ENCODE measurements at places on chromosomes 2 and 18.

- DNase-seq: no peak
Observed at GRCh38 chr2:156719036-156719435, 282.9 kb downstream of the GPD2 start.

DNA sequence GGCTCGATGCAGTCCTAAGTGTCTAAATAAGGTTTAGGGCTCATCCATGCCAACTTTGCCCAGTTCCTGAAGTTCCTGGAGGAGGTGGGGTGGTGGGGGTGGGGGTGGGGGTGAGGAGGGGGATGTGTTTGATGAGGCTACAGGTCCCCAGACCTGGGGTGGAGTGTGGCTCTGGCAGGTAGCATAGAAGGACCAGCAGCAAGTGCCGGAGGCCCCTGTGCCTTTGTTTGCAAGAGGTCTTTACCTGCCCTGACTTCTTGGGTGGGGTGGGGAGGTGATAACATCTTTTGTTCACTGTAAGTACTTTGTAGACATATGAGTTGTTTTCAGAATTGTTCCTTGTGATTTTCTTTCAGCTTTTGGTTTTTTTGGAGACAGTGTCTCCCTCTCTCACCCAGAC is 10.0 kb downstream of the SH3BP4 start:
- DNase-seq: no peak

DNA sequence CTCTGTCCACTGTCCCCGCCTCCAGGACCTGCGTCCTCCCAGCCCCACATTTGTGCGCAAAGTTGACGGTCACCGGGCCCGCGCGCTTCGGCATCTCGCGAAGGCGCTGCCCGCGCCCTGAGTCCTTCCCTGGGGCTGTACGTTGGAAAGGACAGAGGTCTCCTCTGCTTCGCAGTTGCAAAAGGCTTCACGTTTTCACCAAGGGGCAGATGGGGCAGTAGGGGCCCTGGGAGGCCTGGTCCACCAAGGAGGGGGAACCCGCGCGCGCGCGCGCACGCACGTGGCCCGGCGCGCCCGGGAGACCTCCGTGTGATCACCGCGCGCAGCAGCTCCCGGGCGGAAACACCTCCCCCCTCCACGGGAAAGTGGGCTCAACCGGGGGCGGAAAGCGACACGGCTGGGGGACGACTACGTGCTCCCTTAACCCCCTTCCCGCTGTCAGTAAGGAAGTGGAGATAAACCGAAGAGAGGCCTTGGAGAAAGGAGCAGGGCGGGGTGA is 21.9 kb downstream of the TEX44 start:
- no peak for DNase-seq

GRCh38 chr2:7043690-7044089 is 126.5 kb downstream of the RNF144A start:
- DNase-seq: no peak

GRCh38 chr2:220226076-220226475 is 598.6 kb downstream of the SLC4A3 start:
- no peak for DNase-seq

GRCh38 chr2:129056309-129056958 is 737.8 kb upstream of the HS6ST1 start:
- no peak for DNase-seq

- DNase-seq: peak; percentile 55
Observed at GRCh38 chr18:57624988-57625387, 3.4 kb upstream of the NARS1 start.

DNA sequence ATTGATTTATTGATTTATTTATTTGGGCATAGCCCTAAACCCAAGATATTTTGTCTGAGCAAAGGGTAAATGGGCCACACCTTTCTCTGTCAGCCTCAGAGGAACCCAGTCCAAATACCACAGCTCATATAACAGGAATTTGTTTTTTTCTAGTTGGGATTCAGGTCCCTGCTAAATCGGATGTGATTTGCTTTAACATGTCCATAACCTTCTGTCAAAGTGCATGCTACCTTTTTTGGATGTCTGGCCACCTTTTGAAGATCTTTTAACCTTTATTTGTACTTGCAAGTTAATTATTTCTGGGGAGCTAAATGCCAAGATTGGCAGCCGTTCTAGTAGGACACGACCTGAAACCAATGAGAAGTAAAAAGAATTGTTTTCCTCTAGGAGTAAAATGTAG is 303.2 kb upstream of the UBE2E3 start:
- no peak for DNase-seq

GRCh38 chr2:38293152-38293865 is 83.8 kb downstream of the ATL2 start:
- DNase-seq: no peak

GRCh38 chr2:18149660-18150246 is 271.3 kb downstream of the KCNS3 start:
- no peak for DNase-seq

- no peak for DNase-seq
Observed at GRCh38 chr2:12479065-12479601, 237.6 kb upstream of the TRIB2 start.

- DNase-seq: no peak
Observed at GRCh38 chr2:64630752-64631151, 23.0 kb downstream of the SERTAD2 start.

- no peak for DNase-seq
Observed at GRCh38 chr2:160076241-160076640, 13.8 kb upstream of the PLA2R1 start.

DNA sequence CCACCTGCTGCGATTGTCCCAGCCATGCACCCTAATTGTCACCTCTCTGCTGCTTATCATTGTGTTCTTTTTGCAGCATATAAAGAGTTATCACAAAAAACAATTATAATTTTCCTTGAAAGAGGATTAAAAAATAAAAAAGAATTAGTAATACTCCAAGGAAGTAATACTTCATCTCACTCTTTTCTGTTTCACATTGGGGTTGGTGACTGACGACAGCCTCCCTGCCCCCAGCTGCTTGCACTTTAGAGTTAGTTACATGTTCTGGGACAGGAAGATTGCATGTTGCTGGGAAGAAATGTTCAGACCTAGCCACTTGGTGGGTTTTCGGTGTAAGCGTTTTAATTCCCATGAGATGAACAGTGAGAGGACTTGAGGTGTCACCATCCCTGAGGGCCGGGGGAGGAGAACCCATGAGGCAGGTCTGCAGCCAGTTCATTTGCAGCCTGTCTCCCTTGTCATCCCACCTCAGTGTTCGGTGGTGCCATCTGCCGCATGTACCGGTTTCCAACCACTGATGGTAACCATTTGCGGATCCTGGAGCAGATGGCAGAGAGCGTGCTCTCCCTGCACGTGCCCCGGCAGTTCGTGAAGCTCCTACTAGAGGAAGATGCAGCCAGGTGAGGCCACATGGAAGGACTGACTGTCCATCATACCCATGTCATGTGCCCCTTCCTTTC is 69.1 kb downstream of the COA5 start:
- no peak for DNase-seq

- DNase-seq: peak; percentile 16
Observed at GRCh38 chr2:54672590-54673456, 50.6 kb upstream of the EML6 start.

DNA sequence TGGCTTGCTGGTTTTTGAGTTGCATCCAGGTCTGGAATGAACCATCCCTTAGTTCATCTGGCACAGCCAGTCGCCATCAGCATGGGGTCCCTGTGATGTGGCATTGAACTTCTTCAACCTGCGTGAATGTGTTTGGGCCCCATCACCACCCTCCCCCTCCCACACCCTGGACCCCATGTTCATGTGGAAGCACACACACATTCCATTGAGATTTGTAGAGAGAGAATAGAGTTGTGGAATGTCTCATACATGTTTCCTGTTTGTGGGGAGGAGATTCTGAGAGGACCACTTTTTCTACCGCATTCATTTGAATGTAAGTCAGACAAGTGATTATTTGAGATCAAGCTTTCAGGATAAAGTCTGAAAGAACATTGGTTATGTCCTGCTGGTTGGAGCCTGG is 117.6 kb upstream of the EML6 start:
- no peak for DNase-seq

DNA sequence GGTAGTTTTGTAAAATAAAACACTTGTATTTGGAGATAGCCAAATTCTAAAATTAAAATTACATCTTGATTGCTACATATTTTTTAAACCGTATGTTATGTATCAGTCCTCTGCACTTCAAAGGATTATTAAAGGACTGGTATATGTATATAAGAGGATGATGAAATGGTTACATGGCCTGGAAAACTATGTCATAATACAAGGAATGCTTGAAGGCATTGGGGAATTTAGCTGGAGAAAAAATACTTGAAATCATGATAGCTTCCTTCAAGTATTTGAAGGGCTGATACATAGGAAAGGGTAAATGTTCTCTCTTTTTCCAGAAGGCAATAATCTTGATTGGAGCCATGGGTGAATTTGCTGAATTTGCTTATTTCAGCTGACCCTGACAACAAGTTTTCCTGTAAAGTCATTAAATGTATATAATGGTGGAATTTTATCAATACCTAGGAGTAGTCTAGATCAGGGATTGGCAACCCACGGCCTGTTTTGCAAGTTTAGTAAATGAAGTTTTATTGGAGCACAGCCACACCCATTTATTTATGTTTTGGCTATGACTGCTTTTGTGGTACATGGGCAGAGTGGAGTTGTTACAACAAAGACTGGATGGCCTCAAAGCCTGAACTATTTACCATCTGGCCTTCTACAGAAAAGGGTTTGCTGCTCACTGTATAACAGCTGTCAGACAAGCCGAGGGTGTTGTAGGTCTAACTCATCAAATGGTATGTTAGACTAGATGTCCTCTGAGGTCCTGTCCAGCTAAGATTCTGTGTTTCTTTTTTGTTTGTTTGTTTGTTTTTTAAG is 34.4 kb downstream of the ACYP2 start:
- no peak for DNase-seq

- DNase-seq: no peak
Observed at GRCh38 chr2:241842620-241843211, 16.0 kb downstream of the PDCD1 start.

DNA sequence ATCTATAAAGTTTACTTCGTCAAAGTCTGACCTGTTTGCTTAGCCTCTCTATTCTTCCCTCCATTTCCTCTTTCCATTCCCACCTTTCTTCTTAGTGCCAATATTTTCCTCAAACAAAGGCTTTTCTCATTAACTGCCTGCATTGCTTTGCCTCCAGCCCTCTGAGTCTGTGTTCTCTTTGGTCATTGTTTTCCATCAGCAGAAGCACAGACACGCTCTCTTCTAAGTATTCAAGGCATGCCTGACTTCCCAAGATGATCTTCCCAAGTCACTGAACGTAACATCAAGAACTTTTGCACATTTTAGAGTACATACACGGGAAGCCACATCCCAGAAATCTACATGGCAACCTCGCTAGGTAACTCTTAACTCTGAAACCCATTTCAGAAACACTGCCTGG is 32.6 kb upstream of the ANXA4 start:
- no peak for DNase-seq

- no peak for DNase-seq
Observed at GRCh38 chr18:48742706-48743475, 204.1 kb downstream of the CTIF start.

DNA sequence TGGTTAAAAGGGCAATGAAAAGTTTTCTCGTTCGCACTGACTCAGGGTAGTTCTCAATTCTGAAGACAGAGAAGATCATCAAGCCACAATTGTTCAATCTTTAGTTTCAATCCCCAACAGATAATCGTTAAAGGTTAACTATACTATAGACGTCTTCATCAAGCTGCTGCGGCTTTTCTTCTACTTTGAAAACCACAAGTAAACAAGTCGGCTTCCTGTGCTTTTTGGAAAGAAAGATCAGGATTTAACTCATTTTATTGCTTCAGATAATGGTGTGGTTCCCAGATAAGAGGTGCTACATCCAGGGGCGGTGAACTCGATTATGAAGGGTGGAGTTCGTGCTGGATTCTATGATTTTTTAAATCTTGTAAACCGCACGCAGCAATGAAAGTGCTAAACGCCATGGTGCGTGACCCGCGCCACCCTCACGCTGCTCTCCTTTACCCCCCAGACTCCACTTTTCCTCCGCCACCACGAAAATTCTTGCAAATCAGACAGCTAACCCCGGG is 545 bp upstream of the CDCA7 start:
- no peak for DNase-seq

GRCh38 chr2:197596766-197597165 is 78.6 kb downstream of the RFTN2 start:
- DNase-seq: no peak

DNA sequence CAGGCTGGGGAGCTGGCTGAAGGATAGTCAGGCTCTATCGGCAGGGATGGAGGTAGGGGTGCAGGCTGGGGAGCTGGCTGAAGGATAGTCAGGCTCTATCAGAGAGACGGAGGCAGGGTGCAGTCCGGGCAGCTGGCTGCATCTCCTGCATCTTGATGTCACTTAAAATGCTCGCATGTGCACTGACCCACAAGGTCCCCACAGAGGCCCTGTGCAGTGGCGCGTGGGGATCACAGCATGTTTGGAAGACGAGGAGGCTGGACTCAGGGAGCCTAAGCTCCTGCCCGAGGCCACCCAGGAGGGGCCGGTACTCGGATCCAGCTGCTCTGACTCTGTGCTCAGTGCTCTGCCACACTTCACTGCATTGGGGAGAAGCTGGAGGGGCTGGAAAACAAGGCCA is 189.0 kb upstream of the HDAC4 start:
- no peak for DNase-seq

- no peak for DNase-seq
Observed at GRCh38 chr2:112095681-112096080, 40.6 kb downstream of the TMEM87B start.

Data from PC-9 (cell line).